Renal cortex interstitium (tissue), 15 donors: ENCODE measurements at places on chromosomes 7 and 10. TPM values are rescaled to one million over a fixed set of nuclear protein-coding genes. Genes with fewer than 3 reads are reported as not detected.

- no peak for DNase-seq
Observed at GRCh38 chr10:70296406-70296899, 12.6 kb upstream of the NPFFR1 start.

GRCh38 chr10:88107296-88108097 lies 244.1 kb downstream of the PTEN start:
- no peak for DNase-seq

GRCh38 chr10:58674251-58674650 lies 161.6 kb downstream of the BICC1 start:
- no peak for DNase-seq

SFXN4 gene
- polyA plus RNA-seq = 31.9 TPM

MYH16 gene
- polyA plus RNA-seq = not detected

AEBP1 gene
- 81.7 TPM for polyA plus RNA-seq

PPP2R2D gene
- 43.2 TPM for polyA plus RNA-seq

FKBP6 gene
- 0.70 TPM for polyA plus RNA-seq

SNCG gene
- 13.8 TPM for polyA plus RNA-seq

SAP25 gene
- polyA plus RNA-seq = 7.5 TPM
